ENCODE measurements at places on chromosomes 3 and 15.
A peak's percentile ranks its signal among the peaks of the same experiment; 100 is the strongest.

- peak; percentile 8 for DNase-seq
Measured at GRCh38 chr3:156963096-156963495, 136.9 kb downstream of the LEKR1 start.

GRCh38 chr3:55523471-55523870, 36.4 kb upstream of the WNT5A start:
- no peak for DNase-seq

DNA sequence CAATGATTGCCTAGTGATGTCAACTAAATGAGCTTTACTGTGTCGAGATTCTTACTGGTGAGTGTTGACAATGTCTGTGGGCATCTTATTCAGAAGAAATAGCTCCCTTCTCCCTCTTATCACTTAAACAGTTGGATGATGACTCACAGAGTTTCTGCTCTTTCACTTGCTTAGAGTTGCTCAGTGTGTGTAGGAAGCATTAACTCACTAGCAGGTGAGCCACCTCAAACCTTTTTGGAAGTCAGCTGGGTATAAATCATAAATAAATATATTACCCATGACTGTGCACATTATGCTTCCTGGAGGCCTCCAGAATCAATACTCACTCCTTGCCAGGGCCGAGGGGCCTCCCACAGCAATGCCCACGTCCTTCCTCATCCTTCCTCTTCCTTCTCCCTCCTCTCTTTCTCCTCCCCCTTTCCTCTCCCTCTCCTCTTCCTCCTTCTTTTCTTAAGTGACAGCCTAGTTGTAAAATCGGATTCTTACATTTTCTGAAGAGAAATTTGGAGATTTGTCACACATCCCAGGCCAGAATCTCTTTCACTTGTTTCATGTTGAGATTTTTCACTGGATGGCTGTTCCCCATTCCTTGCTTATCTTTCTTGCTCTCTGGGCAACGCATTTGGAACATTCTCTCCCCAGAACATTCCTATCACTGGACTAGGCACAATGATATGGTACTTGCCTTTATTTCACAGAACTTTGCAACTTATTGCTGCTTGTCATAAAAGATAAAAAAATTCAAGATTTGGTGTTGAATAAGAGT, 17.5 kb downstream of the SHC4 start:
- peak; percentile 96 for DNase-seq

DNA sequence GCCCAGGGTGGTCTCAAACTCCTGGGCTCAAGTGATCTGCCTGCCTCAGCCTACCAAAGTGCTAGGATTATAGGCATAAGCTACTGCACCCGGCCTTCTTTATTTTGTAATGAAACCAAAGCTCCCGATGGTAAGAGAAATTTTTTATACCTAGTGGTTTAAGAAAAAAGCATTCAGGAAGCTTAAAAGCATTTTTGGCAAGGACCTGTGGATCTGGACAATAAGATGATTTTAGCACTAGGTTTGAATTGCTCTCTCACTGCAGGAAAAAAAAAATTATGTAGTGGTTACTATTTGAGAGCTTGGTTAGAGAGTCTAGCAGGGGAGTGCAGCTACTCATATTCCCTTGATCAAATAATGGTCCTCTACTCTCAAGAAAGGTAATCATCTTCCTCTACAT, 64.9 kb upstream of the PIK3R4 start:
- no peak for DNase-seq

GRCh38 chr3:4359805-4360502, 56.8 kb downstream of the SETMAR start:
- no peak for DNase-seq

DNA sequence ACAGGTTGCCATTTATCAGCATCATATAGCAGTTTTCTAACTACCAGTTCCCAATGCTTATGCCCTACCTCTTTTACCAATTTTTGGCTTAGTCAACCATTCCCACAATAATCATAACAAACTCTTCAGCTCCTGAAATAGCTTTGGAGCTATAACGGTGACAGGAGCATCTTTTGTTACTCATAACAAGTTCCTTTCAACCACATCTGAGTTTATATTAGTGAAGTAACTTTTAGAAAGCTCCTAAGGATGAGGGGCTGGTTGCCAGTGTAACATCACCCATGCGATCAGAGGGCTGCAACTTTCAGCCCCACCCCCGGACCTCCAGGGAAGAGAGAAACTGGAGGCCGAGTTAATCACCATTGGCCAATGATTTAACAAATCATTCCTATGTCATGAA, 495.3 kb upstream of the RASGRP1 start:
- no peak for DNase-seq

GRCh38 chr3:29649815-29650547, 369.1 kb downstream of the RBMS3 start:
- no peak for DNase-seq

GRCh38 chr3:123637131-123637530, 52.3 kb upstream of the HACD2 start:
- no peak for DNase-seq

DNA sequence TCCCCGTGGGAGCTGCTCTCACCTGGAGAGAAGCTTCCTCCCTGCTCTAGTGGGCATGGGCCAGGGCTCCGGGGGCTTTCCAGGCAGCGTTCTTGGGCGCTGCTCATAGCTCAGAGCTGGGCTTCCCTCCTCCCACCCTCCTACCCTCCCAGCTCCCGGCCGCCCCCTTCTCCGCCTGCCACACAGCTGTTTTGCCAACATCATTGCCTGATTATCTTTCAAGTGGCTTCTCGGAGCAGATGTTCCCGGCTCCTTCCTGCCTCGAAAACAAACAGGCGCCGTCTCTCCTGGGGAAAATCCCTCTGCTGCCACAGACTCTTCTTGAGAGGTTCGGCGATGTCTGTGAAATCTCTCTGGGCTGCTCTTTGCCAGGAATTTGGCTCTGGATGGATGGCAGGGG, 195.6 kb downstream of the RPLP1 start:
- DNase-seq = no peak

- peak; percentile 80 for DNase-seq
Measured at GRCh38 chr15:98321896-98322295, 326.4 kb upstream of the IGF1R start.

DNA sequence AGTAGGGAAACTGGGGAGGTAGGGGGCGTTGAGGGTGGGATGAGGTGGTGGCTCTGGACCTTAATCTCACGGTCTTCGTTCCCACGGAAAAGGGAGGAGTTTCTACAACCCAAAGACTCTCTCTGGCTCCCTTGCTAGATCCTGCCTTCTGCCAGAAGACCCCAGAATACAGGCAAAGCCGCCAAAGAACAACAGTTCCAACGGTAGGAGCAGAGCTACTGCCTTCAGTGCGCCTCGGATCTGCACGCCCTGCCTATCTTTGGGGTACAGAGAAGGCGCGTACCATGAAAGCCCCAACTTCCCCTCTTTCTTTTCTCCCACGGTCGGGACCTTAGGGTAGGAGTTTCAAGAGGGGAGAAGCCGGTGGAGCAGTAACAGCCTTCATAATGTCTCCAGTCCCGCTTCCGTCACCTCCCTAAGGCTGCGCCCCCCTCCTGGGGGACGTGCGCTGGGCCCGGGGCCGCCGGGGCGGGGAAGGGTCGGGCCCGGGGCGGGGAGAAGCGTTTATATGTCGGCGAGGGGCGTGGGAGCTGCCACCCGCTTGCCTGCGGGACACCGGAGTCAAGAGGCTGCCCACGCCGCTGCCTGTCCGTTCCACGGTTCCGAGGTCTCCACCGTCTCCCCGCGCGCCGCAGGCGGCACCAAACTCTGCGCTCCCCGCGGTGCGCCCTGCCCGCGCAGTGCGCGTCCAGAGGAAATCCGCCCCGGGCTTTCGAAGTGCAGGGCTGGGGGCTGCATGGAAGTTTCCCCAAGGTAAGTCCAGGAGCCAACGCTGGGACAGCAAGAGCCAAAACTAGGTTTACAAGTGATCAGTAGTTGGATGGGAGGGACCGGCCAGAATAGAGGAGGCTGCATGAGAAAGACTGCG, at the start of gene COL6A6:
TSS of gene COL6A6 (plus strand) at position 533 of the 868 bp plus-strand sequence. CDS start 43,188 bp downstream, outside the sequence.
- DNase-seq = peak; percentile 1

GRCh38 chr3:10940106-10940505, 52.4 kb upstream of the SLC6A1 start:
- DNase-seq = no peak

Measured in mammary epithelial cell (primary cell).